ENCODE measurements at places on chromosomes 13 and 19. TPM values are rescaled to one million over a fixed set of nuclear protein-coding genes. Genes with fewer than 3 reads are reported as not detected.

The ACP7 gene
- total RNA-seq, result not detected

The FFAR2 gene
- total RNA-seq, result 1.4 TPM

The INSR gene
- 110 TPM for total RNA-seq

The AMH gene
- total RNA-seq, result 1.1 TPM

The TPTE2 gene
- total RNA-seq, result not detected

The SPINT2 gene
- 76.3 TPM for total RNA-seq

The CPB2 gene
- not detected for total RNA-seq

The SPC24 gene
- 11.9 TPM for total RNA-seq

The LHB gene
- not detected for total RNA-seq

The RDH8 gene
- not detected for total RNA-seq

The TRIM28 gene
- 243 TPM for total RNA-seq

The C2CD4C gene
- total RNA-seq, result not detected

The HPN gene
- 28.6 TPM for total RNA-seq

The FRY gene
- 97.1 TPM for total RNA-seq
